Left lobe of liver (tissue), 2 donors: ENCODE measurements at places on chromosomes 5 and 9. TPM values are rescaled to one million over a fixed set of nuclear protein-coding genes. Genes with fewer than 3 reads are reported as not detected.

DNA sequence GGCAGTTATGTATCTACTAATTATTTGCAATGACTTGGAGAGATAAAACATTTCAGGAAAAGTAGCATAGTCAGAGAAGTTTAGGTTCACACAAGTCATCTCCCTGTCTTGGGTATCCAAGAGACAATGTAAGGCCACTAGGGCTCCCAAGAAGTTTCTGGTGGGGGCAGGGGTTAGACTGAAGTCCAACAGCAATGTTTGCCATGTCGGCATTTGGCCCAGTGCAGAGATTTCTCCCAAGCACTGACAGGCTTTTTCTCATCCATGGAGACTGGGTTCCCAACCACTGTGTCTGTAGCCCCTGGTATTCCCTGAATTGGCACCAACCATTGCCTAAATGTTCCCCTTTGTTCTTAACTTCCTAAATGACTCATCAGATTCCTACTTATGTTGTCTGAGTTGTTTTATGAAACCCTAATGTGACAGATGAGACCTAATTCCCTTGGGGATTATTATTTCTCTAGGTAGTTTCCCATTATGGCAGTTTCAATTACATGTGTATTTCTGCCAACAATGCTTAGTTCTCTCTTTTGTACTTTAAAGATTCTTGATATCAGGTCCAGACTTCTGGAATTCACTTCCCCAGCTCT lies 103.6 kb upstream of the EGFLAM start:
- DNase-seq: no peak

The TRPM6 gene
- 0.03 TPM for total RNA-seq

DNA sequence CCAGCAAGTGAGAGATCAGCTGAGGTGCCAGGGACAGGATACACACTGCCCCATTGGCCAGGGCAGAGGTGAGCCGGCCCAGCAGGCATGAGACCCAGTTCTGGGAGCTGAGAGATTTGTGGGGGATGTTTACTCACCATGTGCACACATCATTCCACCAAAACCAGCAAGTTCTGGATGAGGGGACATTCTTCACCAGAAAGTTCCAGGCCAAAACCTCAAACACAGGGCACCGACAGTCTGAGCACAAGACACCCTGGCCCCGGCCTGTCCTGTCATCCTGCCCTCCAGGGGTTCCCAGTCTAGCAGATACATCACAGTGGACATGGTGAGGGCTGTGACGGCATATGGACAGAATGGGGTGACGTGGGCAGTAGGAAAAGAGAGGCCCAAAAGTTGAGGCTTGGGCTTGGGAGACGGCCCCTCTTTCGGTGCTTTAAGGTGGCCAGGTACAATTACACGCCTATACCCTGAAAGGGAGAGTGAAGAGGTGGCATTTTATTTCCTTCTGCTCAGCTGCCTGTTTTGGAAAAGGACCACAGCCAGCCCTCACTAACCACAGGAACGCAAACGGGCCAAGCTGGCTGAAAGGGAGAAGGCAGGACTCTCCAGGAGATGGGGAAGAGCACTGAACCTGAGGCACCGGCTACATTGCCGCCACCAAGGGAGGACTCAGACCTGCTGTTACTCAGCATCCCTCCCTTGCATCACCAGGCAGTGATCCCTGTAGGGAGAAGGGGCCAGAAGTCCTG lies 64.0 kb downstream of the SHB start:
- no peak for DNase-seq

DNA sequence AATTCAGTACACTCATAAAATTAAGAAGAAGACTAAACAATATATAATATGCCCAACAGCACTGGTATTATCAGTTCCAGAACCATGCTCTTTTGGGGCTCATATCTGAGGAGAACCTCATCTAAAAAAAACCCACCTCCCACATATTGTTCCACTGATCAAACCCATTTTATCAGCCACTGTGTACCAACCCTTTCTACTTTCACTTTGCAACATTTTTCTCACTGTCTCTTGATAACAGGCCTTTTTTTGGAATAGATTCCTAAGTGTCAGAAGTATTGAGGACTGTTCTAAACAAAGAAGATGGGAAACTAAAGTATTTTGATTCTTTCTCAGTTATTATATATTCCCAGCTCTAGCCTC lies 173.2 kb downstream of the GABRB2 start:
- no peak for DNase-seq

The TMEM252 gene
- total RNA-seq: not detected

DNA sequence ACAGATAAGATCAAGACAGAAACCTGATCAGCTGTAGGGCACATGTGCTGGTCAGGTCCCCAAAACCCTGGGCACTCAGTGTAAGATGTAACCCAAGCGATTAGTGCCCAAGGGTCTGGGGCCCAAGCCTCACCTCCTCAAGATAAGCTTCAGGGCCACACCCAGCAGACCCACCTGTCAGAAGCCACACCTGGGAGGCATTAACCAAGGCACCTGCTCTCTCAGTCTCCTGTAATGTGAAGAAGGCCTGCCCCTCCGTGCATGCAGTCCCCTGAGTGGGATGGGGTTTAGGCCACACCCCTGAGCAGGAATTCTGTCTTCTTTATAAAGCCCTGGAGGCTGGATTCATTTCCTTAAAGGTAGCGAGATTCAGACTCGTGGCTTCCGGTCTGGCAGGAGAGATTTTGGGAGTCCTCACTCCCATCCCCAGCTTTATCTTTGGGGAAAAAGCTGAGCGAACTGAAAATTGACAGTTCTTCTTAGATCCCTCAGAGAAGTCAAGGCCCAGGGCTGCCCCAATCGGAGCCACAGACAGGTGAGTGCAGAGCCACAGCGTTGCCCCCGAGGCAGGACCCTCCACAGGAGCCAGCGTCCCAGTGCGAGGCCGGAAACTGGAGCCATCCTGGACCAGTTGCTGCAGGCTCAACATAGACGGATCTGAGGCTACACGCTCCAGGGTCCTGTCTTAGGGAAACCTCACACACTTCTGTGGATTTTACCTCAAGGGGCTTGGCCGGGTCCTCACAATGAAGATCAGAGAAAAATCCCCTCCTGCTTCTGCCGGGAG lies 357.6 kb upstream of the IRX4 start:
- no peak for DNase-seq

DNA sequence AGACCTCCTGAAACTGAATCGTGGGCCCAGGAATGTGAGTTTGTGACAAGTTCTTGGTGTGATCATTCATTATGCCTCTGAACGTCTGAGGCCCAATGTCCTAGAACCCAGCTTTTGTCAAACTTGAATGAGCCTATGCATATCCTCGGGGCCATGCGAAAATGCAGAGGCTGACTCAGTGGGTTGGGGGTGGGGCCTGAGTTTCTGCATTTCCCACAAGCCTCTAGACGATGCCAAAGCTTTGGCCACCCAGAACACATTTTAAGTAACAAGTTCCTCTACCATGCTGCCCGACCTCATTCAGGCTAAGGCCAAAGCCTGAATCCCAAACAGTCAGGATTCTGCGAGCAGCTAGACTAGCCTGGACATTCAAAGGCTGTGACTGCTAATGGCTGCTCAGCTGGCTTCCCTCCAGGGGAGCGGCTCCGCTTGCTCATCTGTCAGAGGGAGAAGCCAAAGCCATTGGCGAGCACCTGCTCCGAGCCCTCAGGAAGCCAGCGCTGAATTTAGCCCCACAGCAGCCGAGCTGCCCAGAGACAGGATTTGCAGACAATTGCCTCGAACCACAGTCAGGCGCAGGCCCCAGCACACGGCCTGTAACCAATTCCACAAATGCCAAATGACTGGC lies 177.5 kb downstream of the ZDHHC21 start:
- DNase-seq: no peak

The IFNA6 gene
- total RNA-seq: not detected

DNA sequence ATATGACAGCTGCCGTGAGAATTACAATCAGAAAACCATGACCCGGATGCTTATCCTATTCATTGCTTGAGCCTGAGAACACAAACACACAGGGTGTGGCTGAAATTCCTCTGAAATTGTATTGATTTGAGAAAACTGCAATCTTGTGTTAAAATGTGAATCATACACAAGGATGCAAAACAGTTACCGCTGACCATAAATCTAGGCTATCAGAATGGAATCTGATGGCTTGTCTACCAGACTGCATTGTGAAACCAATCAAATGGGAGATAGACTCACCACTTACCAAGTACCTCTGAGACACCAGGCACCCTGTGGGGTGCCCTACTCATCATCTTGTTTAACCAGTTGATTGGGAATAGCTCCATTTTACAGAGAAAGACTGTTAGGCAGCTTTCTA lies 188.7 kb upstream of the MSX2 start:
- no peak for DNase-seq

DNA sequence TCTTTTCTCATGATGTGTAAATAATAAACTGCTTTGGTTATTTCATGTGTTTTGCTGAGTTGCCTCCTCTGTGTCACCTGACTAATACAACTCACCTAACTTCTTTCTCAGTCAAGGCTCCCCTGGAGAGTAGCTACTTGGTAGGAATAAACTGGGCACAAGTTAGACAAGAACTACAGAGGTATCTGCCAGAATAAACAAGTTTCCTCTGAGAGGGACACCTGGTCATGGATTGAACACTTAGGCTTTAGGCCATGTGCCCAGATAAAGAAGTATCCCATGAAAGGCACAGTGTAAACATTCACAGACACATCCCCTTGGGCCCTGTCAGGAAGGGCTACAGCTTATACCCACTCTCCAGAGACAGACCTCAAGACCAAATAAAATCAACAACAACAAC lies 532.5 kb downstream of the KIF4B start:
- DNase-seq: no peak

- no peak for DNase-seq
These were observed 25.3 kb upstream of the SLC1A3 start for GRCh38 chr5:36581070-36581469.

The CYSRT1 gene
- 0.81 TPM for total RNA-seq

DNA sequence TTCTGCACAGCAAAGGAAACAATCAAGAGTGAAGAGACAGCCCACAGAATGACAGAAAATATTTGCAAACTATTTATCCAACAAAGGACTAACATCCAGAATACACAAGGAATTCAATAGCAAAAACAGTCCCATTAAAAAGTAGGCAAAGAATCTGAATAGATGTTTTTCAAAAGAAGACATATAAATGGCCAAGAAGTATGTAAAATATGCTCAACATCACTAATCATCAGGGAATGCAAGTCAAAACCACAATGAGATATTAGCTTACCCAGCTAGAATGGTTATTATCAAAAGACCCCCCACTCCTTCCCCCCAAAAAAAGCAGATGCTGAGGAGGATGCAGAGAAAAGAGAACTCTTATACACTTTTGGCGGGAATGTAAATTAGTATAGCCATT lies 13.4 kb upstream of the OR13C8 start:
- no peak for DNase-seq

DNA sequence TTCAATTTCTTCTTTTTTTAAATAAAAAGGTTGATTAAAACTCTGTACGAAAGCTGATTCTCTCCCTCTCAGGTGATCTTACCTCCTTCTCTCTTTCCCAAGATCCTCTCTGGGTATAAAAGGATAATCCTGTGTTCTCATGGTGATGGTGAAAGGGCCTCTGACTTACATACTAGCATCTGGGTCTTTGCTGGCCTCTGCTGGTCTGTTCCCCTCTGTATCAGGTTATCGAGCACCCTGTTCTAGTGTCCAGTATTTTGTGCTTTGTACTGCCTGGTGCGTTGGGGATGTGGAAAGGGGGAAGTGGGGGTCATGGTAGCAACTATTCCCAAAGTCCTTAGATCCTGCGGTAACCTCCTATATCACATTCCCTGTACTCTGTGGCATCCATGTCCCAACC lies 328.9 kb downstream of the NR2F1-AS1 start:
- no peak for DNase-seq

The APBA1 gene
- total RNA-seq: 19.7 TPM

GRCh38 chr5:83507431-83507830 lies 35.9 kb downstream of the VCAN start:
- DNase-seq: no peak

The KCNT1 gene
- not detected for total RNA-seq

GRCh38 chr5:74587890-74588289 lies 52.6 kb downstream of the ENC1 start:
- DNase-seq: no peak

DNA sequence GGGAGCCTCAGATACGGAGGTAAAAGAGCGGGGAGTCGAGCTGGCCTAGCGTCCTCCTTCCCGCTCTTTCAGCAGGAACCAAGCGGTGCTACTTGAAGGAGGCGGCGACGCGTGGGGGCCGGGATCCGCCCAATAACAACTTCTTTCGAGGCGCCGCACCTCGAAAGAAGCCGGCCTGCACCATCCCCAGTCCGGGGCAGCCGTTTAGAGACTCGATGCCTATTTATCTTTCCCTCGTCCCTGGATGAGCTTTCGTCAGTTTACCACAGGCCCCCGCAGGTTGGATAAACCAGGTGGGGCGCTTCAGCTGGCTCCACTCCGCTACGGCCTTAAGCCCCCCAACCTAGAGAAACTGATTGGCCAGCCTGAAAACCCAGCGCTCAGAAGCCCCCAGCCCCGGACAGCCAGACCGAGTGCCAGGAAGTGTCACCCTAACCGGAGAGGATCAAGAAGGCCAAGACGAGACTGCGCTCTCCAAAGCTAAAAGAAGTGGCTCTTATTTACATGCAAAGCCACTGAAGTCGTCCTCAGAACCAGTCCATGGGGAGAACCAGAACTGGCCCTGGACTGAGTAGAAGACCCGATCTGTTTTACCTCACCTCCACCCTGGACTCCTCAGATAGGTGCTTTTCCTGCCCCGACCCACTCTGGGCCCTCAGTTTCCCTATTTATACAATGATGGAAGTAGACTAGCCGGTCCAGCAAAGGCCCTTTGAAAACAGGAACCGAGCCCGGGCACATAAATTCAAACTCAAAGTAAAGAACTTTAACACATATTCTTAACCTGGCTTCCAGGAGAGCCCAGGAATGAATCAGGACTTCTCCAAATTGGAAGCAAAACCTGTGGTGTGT lies 1.4 kb downstream of the HAND1 start:
- no peak for DNase-seq

The FRMD3 gene
- 0.53 TPM for total RNA-seq

DNA sequence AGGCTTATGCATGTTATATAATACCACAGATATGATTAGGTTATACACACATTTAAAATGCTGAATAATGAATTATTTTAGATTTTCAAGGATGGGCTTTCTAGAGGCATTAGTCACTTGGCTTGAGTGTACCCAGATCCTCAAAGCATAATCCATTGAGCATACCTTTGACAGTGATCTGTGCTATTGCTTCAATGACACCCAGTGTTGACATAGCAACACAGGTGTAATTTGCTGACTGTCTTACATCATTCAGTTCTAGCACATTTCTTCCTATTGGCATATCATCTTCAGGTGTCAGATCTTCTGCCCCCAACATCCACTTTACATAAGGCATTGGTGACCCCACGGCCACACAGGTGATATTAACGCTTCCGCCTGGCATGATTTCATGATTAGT lies 721.5 kb upstream of the DMAC1 start:
- no peak for DNase-seq

The C7 gene
- total RNA-seq: 96.0 TPM

GRCh38 chr9:36837431-36838405 lies 196.3 kb downstream of the PAX5 start:
- no peak for DNase-seq

DNA sequence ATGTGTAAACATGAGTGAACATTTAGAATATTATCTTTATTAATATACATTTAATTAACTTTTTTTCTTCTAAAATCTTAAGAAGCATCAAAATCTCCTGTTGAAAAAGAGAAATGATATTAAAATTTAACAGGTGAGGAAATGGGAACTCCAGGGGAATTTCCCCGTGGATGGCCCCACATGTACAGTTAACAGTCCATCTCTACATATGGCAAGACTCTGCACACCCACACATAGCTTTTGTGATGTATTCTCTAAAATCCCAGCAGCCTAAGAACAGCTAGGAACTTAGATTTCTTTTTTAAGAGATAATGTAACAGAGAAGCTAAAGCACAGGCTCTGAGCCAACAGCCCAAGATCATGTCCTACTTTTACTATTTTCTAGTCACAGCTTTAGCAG lies 556.3 kb upstream of the RGMB start:
- no peak for DNase-seq

The CRB2 gene
- not detected for total RNA-seq
